ENCODE measurements at places on chromosomes 6 and 20.

DNA sequence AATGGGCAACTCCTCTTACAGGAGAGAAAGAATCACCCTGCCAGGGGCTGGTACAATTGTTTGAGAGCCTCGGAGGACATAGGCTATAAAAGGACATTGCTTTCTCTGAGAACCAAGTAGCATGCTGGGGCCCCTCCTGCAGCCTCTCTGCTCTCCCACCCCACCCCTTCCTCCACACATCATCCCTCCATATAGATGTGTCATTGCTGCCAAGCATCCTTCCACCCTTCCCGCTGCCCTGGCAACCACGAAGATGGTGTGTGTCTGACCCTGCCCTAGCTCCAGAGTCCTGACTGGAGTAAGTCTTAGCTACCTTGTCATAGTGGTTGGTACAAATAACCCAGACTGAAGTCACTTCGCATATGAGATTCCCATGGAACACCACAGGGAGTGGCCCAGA, 129.7 kb downstream of the SNX5 start:
- no peak for DNase-seq

GRCh38 chr6:17580518-17581048, 19.5 kb upstream of the FAM8A1 start:
- peak; percentile 26 for DNase-seq

- DNase-seq, result no peak
Observed at GRCh38 chr20:60272790-60273189, 314.6 kb downstream of the CDH26 start.

- DNase-seq, result no peak
Observed at GRCh38 chr6:77466055-77466450, 2.8 kb upstream of the HTR1B start.

DNA sequence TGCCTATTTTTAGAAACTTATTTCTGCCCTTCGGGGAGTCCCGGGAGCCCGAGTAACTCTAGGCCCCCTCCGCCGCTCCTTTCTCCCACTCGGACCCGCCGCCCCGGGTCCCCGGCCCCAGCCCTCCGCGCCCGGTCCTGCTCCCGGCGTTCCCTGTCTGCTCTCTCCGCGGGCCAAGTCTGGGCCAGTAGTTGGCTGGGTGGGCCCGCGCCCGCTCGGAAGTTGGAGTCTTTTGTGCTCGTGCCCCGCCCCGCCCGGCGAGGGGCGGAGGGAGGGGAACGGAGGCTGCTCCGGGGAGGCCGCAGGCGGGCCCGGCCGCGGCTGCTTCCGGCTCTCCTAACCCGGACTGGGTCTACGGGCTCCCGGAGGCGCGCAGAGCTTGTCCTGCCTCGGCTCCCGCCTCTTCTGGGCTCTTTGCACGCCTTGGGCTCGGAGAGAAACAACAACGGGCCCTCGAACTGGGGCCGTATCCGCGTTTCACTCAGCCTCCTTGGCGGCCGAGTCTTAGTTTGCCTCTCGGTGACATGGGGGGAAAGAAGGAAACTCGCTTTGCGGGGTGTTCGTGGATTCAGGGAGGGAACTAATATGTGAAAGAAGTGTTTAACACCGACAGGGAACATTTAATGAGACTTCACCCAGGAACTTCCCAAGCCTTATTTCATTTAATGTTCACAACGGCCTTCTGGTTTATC, 657 bp downstream of the RALY start:
- DNase-seq, result peak; percentile 75

DNA sequence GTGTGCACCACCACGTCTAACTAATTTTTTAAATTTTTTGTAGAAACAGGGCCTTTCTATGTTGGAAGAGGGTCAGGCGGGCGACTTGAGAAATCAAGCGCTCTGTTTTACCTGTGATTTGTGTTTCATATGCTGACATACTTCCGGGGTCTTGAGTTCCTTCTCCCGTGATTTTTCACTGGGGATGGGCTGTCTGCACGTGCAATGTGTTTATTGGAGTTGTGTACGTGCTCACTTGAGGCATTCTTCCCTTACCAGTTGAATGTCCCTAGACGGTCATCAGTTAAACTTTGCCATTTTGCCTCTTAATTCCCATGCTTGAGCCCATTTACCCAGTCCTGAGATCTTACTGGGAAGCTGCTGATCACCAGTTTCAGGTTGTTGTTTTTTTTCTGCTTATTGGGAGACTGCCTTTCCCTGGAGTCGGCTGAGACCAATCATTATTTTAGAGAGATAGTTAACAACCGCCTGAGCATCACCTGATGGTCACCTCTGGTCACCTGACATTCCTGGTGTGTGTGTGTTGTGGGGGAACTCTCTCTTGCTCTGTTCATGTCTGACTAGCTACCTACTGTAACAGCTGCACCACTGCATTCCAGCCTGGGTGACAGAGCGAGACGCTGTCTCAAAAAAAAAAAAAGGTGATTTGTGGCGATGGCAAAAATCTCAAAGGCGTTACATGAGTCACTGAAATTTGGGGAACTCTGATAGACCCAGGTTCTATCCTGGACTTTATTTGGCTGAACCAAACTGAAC, 34.8 kb upstream of the NCOA3 start:
- no peak for DNase-seq

DNA sequence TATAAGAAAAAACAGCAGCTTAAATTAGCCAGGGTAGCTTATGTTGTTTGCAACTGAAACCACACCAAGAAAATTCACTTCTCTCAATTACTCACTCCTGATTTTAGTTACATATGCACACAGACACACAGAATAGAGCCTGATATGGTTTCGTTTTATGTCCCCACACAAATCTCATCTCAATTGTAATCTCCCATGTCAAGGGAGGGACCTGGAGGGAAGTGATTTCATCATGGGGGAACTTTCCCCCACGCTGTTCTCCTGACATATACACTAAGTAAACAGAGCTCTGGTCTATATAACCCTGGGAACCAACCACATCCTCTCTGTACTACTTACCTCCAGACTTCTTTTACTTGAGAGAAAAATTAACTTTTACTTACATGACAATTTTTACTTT, 9.8 kb downstream of the OR12D1 start:
- no peak for DNase-seq

DNA sequence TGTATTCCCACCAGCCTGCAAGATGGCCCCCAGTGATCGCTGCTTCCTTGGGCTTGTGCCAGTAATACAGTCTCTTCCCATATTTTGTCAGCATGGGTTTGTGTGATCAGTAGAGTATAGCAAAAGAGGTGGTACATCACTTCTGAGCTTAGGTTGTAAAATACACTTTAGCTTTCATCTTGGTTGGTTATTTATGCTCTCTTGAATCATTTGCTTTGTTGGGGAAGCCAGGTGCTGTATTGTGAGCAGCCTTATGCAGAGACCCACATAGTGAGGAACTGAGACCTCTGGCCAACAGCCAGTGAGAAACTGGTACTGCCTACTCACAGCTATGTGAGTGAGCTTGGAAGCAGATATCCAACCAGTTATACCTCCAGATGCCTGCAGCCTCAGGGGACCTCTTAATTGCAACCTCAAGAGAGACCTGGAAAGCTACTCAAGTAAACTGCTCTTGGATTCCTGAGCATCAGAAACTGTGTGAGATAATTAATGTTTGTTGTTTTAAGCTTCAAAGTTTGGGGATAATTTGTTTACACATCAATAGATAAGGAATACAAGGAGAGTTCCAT, 229.3 kb downstream of the FARS2 start:
- no peak for DNase-seq

DNA sequence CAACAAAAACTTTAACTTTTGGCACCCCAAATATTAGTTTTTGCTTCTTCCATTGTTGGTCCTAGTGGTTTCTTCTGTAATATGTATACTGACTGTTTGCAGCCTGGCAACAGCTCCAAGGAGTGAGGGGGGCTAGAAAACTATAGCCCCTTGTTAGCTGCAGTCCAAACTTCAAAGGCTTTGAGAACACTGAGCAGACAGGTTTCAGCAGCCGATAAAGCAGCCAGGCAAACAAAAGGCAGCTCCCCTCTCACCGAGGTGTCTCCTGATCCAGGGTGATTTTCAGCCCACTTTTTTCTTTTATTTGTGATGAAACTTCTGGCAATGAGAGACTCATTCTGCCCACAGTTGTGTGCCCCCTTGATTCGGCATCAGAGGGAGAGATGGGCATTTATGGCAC, 80.7 kb downstream of the OLIG3 start:
- DNase-seq, result no peak

DNA sequence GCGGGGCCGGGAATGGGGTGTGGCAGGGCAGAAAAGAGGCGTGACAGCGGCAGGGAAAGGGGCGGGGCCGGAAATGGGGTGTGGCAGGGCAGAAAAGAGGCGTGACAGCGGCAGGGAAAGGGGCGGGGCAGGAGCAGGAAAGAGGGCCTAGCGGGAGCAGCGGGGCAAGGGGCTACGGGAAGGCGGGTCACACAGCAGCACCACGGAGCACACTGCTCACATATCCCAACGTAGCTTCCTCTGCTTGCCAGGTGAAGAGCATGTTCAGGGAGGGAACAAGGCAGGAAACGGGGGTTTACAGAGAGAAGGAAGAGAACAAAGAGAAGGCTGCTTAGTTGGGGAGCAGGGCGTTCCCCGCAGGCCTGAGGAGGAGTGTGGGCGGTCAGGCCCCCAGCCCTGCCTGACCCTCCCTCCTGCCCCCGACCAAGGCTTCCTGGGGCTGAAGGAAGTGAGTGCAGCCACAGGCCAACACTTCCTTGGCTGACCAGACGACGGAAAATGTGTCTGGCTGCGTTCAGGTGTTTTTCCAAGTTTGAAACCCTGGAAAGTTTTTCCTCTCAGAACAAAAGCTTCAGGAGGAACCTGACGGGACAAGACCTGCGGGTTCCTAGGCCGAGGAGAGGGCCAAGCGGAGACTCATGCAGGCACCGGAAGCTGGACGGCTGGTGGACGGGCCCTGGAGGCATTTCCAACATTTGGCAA, 13.8 kb downstream of the UCKL1 start:
- DNase-seq, result no peak

DNA sequence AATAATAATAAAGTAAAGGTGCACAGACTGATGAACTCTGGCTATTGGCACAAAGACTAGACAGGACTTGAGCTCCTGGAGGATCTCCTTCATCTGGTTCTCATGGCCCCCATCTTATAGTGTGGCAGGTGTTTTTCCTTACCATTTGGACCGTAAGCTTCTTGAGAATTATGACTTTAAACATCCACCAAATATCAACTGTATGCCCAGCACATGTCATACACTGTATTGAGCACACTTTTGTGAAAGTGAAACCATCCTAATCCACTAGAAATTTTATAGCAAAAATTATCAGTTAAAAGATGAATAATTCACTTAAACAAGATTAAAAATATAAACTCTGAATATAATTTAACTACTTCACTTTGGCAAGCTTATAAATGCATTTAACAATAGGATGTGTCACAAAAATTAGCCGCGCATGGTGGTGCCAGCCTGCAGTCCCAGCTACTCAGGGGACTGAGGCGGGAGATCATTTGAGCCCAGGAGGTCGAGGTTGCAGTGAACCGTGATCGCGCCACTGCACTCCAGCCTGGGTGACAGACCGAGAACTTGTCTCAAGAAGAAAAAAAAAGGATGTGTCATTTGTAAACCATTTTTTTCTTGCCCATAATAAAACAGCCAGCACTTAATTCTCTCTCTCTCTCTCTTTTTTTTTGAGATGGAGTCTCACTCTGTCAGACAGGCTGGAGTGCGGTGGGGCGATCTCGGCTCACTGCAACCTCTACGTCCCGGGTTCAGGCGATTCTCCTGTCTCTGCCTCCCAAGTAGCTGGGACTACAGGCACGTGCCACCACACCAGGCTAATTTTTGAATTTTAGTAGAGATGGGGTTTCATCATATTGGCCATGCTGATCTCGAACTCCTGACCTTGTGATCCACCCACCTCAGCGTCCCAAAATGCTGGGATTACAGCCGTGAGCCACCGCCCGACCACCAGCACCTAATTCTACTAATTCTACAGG, 9.1 kb downstream of the HIVEP2 start:
- peak; percentile 39 for DNase-seq

GRCh38 chr20:33821270-33821836, 10.2 kb downstream of the CHMP4B start:
- no peak for DNase-seq

DNA sequence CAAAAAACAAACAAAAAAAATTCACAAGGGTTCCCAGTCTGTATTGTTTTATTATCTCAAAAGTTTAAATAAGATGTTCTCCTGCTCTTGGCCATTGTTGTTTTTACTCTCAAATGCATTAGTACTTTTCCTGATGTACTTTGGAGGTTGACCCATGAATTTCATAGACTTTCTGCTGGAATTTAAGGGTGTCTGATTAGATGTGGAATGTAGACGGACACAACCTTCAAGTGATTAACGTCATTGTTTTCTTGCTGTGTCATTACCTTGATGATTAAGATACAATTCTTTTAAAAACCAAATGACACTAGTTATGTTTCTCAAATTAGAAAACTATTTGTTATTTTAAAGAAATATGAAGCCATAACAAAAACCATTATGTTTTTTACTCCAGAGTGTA, 421.4 kb upstream of the RUNX2 start:
- no peak for DNase-seq

DNA sequence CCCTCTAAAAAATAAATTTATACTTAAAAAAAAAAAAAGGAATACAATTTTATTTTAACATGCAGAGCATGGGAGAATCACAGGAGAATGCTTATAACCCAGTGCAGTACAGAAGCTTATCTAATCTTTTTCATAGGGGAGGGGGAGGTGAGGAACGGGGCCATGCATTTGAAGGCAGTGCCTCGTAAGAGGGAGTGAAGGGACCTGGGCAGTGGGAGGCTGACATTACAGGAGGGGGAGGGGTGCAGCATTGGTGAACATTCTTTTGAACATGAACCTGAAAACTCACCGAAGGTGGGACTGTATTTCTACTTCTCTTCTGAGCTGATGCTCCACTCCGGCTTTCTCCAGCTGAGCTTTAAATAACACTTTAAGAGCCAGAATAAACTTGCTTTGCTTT, 9.3 kb downstream of the AURKA start:
- DNase-seq, result no peak

DNA sequence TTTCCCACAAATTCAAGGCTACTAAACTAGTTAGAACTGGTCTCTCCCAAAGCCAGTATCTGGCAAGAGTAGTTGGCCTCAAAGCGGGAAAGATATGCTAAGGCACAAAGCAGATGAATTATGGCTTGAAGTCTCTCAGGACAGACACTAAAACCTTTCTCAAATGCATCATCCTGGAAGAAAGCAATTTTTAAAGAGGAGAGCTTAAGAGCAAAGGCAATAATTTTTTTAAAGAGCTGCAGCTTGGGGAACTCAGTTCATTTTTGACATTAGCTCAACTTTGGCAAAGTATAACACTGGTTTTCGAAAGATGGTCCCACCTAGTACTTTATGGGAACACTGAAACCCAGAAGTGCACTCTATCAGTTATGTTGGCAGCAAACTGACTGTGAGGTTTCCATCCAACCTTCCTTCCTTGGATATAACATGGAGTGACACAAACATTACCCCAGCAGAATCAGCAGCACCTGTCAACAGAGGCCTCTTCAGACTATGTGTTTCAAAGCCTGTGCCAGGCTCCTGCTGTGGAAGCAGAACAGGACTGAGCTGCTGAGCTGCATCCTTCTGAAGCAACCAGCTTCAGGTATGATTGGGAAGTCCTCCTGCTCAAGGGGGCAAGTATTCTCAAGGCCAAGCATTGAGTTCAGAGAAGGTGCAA, 852.3 kb upstream of the HS3ST5 start:
- DNase-seq, result no peak

GRCh38 chr6:50091641-50092040, 41.9 kb upstream of the DEFB112 start:
- DNase-seq, result no peak

- DNase-seq, result no peak
Observed at GRCh38 chr20:37630166-37630565, 63.7 kb upstream of the CTNNBL1 start.

All from CD4-positive, alpha-beta T cell treated with Interferon gamma for 1 hour (primary cell).